ENCODE measurements at places on chromosomes 6 and 20. TPM values are rescaled to one million over a fixed set of nuclear protein-coding genes. Genes with fewer than 3 reads are reported as not detected.

- no peak for DNase-seq
- H3K36me3 ChIP-seq = no peaks in the 10 kb centered on the region
- H3K4me1 ChIP-seq = peaks cover 22% of the 10 kb centered on the region
- H3K27me3 ChIP-seq = peaks cover 66% of the 10 kb centered on the region
- no peak overlapping the region for H3K4me3 ChIP-seq
These were observed 1.9 kb upstream of the ELOVL4 start for GRCh38 chr6:79949233-79949632.

- H3K4me3 ChIP-seq = no peak overlapping the region
- no peak for DNase-seq
- no peak overlapping the region for H3K27ac ChIP-seq
- no peaks in the 10 kb centered on the region for H3K4me1 ChIP-seq
- H3K27me3 ChIP-seq = no peaks in the 10 kb centered on the region
These were observed 48.1 kb downstream of the MCUR1 start for GRCh38 chr6:13766201-13766634.

DNA sequence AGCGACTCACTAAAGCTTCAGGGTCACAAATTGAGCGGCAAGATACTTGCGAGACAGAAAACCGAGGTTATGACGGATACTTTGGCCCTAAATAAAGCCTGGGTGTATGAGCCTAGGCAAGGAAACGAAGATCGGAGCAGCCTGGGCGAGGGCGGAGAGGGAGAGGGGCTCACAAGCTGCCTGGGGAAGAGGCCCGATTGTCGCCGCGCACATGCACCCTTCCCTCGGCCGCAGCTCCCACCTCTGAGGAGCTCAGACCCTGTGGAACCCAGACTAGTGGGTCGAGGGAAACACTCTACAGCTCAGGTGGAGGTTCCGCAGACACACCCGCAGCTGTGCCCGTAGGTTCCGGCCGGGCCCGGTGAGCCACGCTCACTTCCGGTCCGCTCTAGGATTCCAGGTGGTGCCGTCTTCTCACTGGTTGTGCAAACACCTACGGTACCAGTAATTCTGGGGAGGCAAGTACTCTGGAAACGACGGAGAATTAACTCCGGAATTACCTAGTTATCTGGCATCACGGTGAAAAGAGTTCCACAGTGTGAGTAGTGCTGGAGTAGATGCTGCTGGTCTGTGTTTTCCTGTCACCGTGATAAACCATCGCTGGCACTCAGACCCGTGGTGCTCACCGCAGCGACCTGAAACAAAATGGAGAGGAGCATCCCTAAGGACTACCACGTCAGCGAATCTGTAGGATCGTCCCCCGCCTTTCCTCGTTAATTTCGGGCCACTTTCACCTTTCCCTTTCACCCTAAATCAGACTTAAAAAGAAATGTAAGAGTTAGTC, 61.5 kb downstream of the GPX5 start:
- peaks cover 86% of the 10 kb centered on the region for H3K27me3 ChIP-seq
- peaks cover 7% of the 10 kb centered on the region for H3K4me1 ChIP-seq
- H3K4me3 ChIP-seq = peak overlapping the region; percentile 51
- no peak overlapping the region for H3K27ac ChIP-seq
- no peaks in the 10 kb centered on the region for H3K36me3 ChIP-seq
- DNase-seq = peak; percentile 83

GRCh38 chr6:72260489-72260888, 361.4 kb upstream of the KCNQ5 start:
- H3K36me3 ChIP-seq = no peaks in the 10 kb centered on the region
- no peak for DNase-seq
- no peak overlapping the region for H3K4me3 ChIP-seq
- H3K27me3 ChIP-seq = no peaks in the 10 kb centered on the region
- H3K4me1 ChIP-seq = no peaks in the 10 kb centered on the region
- no peak overlapping the region for H3K27ac ChIP-seq

Gene HLA-DMB
- total RNA-seq = 144 TPM

DNA sequence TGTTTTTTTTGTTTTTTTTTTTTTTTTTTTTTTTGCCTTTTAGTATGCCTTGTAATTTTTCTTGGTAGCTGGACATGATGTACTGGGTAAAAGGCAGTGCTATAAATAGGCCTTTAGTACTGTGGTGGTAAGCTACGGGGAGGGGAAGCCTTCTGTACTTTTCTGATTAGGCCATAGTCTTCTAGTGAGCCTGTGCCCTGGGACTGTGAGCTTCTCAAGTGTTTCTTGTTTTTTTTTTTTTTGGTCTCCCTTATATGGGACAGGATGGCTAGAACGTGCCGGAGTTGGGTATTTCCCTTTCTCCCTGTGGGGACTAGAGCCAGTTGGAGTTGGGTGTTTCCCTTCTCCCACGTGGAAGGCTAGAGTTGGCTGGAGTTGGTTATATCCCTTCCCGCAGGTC, 59.4 kb upstream of the PRELID3B start:
- peaks cover 10% of the 10 kb centered on the region for H3K4me1 ChIP-seq
- peak overlapping the region; percentile 36 for H3K27ac ChIP-seq
- no peak for DNase-seq
- no peak overlapping the region for H3K4me3 ChIP-seq
- no peaks in the 10 kb centered on the region for H3K27me3 ChIP-seq
- no peaks in the 10 kb centered on the region for H3K36me3 ChIP-seq

GRCh38 chr20:60461993-60462392, 503.8 kb downstream of the CDH26 start:
- DNase-seq = no peak
- H3K27ac ChIP-seq = no peak overlapping the region
- H3K4me3 ChIP-seq = no peak overlapping the region
- no peaks in the 10 kb centered on the region for H3K4me1 ChIP-seq
- H3K27me3 ChIP-seq = no peaks in the 10 kb centered on the region

Gene LTA
- total RNA-seq = 5.3 TPM

DNA sequence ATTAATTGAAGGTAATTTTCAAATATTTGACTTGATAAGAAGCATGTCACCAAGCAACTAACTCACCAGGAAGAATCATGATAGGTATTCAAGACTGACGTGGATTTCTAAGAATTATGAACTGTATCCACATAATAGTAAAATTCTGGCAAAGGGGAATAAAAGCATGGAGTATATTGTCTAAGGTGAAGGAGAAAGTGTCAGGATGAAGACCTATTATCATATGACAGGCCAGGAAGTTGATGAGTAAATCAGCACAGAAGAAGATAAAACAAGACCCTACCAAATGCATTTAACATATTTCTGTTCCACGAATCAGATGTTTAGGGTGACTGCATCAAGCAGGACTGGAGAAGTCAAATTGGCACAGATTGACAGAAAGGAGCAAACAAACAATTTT, 362.7 kb upstream of the MMS22L start:
- no peak for DNase-seq
- H3K27me3 ChIP-seq = no peaks in the 10 kb centered on the region
- H3K27ac ChIP-seq = no peak overlapping the region

Gene PLEKHG1
- 172 TPM for total RNA-seq

Gene SPEF1
- not detected for total RNA-seq

DNA sequence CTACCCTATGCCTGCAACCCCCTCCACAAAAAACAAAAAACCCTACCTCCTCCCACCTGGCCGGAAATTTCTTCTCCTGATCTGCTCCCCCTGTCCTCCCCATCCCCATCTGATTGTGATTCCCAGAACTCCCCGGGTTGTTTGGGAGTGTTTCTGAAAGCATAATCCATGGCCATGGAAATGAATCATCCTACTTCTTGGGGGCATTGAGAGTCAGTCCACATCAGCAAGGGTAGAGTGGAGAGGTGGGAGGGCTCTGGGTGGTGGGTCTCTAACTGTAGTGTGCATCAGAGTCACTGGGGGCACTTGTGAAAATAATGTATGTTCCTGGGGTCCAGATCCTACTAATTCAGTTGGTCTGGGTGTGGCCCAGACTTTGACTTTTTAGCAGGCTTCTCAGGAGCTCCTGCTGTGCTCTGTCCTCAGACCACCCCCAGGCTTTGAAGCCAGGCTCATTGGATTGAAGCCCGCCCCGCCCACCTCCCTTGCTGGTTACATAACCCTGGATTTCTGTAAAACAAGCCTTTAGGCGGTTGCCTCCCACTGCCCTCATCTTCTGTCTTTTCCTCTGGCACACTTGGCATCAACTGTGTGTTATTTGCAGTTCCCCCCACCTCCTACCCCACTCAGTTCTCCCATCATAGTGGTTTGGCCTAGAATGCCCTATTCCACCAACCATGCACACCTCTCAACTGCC, 10.5 kb downstream of the PIGT start:
- no peaks in the 10 kb centered on the region for H3K27me3 ChIP-seq
- no peak for DNase-seq
- H3K27ac ChIP-seq = no peak overlapping the region
- H3K4me3 ChIP-seq = no peak overlapping the region
- no peaks in the 10 kb centered on the region for H3K4me1 ChIP-seq

Gene EPPIN
- total RNA-seq = not detected

GRCh38 chr6:149965194-149966020, 1.7 kb downstream of the ULBP1 start:
- DNase-seq = peak; percentile 84
- H3K36me3 ChIP-seq = no peaks in the 10 kb centered on the region
- H3K4me3 ChIP-seq = no peak overlapping the region
- peaks cover 26% of the 10 kb centered on the region for H3K4me1 ChIP-seq
- H3K27ac ChIP-seq = no peak overlapping the region

Gene ASIP
- total RNA-seq = not detected

DNA sequence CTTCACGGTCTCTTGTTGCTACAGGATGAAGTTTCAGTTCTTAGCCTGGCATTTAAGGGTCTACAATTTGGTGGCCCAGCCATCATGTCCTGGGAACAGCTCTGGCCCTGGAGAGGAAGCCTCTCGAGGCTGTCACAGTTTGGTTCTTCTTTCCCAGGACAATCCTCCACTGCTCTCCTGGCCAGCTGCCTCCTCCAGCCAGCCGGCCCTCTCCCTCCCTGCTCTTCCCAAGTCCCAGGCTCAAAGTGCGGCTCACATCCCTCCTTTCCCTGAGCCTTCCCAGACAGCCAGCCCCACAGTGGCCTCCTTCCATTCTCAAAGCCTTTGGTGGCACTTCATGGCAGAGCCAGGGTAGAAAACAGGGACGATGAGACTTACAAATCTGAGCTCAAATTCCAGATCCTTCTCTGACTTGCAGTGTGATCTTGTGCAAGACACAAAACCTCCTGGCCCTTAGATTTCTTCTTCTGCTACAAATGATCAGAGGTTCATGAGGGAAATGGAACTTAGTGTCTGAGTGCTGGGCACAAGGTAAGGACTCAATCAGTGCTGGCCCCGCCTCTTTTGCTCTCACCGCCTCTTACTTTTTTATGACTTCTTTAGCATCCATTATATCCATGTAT, 223.8 kb upstream of the ECI2 start:
- no peaks in the 10 kb centered on the region for H3K27me3 ChIP-seq
- peak overlapping the region; percentile 72 for H3K27ac ChIP-seq
- H3K4me1 ChIP-seq = no peaks in the 10 kb centered on the region
- no peaks in the 10 kb centered on the region for H3K36me3 ChIP-seq
- DNase-seq = no peak

GRCh38 chr6:83505356-83505755, 7.0 kb upstream of the PRSS35 start:
- no peaks in the 10 kb centered on the region for H3K4me1 ChIP-seq
- no peak overlapping the region for H3K27ac ChIP-seq
- H3K4me3 ChIP-seq = no peak overlapping the region
- no peaks in the 10 kb centered on the region for H3K36me3 ChIP-seq

- no peaks in the 10 kb centered on the region for H3K36me3 ChIP-seq
- H3K27me3 ChIP-seq = no peaks in the 10 kb centered on the region
- H3K4me3 ChIP-seq = peak overlapping the region; percentile 84
- peak overlapping the region; percentile 100 for H3K27ac ChIP-seq
- peaks cover 72% of the 10 kb centered on the region for H3K4me1 ChIP-seq
These were observed 1.4 kb downstream of the QKI start for GRCh38 chr6:163415620-163416556.

Gene F13A1
- total RNA-seq = 29.4 TPM

Gene LPIN3
- total RNA-seq = 4.4 TPM

GRCh38 chr6:144189351-144189750, 39.0 kb downstream of the STX11 start:
- no peak for DNase-seq
- H3K4me1 ChIP-seq = no peaks in the 10 kb centered on the region
- H3K27ac ChIP-seq = no peak overlapping the region

DNA sequence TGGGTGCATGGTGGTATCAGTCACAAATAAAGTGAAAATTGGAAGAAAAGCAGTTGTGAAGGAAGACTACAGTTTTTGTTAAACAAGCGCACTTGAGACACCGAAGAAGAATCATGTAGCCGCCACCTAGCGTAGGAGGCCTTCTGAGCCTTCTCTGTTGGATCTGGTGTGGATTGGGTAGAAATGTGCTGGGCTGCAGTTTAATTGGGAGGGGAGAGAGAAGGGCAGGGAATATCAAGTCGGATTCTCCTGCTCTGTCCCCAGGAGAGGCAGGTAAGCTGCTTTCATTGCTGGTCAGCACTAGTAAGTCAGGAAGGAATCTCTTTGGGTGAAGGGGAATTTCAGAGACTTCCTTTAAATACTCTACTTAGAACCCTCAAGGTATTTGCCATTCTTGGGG, 1.2 kb upstream of the FABP7 start:
- no peak overlapping the region for H3K4me3 ChIP-seq
- H3K27me3 ChIP-seq = peaks cover 23% of the 10 kb centered on the region
- no peak for DNase-seq
- no peaks in the 10 kb centered on the region for H3K36me3 ChIP-seq
- no peak overlapping the region for H3K27ac ChIP-seq
- H3K4me1 ChIP-seq = no peaks in the 10 kb centered on the region

Gene HRH3
- total RNA-seq = not detected

- no peak overlapping the region for H3K27ac ChIP-seq
- H3K27me3 ChIP-seq = no peaks in the 10 kb centered on the region
- H3K4me1 ChIP-seq = no peaks in the 10 kb centered on the region
- DNase-seq = no peak
- no peaks in the 10 kb centered on the region for H3K36me3 ChIP-seq
These were observed 112.3 kb downstream of the SMAP1 start for GRCh38 chr6:70779934-70780333.

Gene KIF16B
- total RNA-seq = 14.6 TPM

GRCh38 chr20:47141350-47141921, 215.1 kb downstream of the ZMYND8 start:
- DNase-seq = no peak
- no peak overlapping the region for H3K27ac ChIP-seq
- H3K4me1 ChIP-seq = peaks cover 6% of the 10 kb centered on the region
- no peaks in the 10 kb centered on the region for H3K27me3 ChIP-seq

GRCh38 chr6:41199552-41200246, 1.2 kb downstream of the TREML2 start:
- peak overlapping the region; percentile 94 for H3K27ac ChIP-seq
- peaks cover 32% of the 10 kb centered on the region for H3K36me3 ChIP-seq
- peaks cover 41% of the 10 kb centered on the region for H3K4me1 ChIP-seq
- no peaks in the 10 kb centered on the region for H3K27me3 ChIP-seq
- DNase-seq = no peak

GRCh38 chr20:48822879-48823385, 4.9 kb downstream of the PREX1 start:
- no peaks in the 10 kb centered on the region for H3K27me3 ChIP-seq
- peak overlapping the region; percentile 81 for H3K27ac ChIP-seq
- H3K4me1 ChIP-seq = peaks cover 95% of the 10 kb centered on the region
- peak; percentile 79 for DNase-seq
- peaks cover 44% of the 10 kb centered on the region for H3K36me3 ChIP-seq

- peaks cover 7% of the 10 kb centered on the region for H3K4me1 ChIP-seq
- H3K27me3 ChIP-seq = no peaks in the 10 kb centered on the region
- peak; percentile 52 for DNase-seq
- H3K27ac ChIP-seq = no peak overlapping the region
- H3K36me3 ChIP-seq = no peaks in the 10 kb centered on the region
- H3K4me3 ChIP-seq = no peak overlapping the region
These were observed 70.8 kb downstream of the PSMG4 start for GRCh38 chr6:3329393-3330051.

Gene GABBR1
- 122 TPM for total RNA-seq

Gene SIRPB1
- total RNA-seq = 23.5 TPM

- no peaks in the 10 kb centered on the region for H3K27me3 ChIP-seq
- H3K4me3 ChIP-seq = no peak overlapping the region
These were observed 25.3 kb downstream of the MDN1 start for GRCh38 chr6:89794324-89794723.

Gene MROH8
- 3.0 TPM for total RNA-seq
